Putamen (tissue), 1 donor: ENCODE measurements at places on chromosomes 1 and 21.
A peak's percentile ranks its signal among the peaks of the same experiment; 100 is the strongest.

DNA sequence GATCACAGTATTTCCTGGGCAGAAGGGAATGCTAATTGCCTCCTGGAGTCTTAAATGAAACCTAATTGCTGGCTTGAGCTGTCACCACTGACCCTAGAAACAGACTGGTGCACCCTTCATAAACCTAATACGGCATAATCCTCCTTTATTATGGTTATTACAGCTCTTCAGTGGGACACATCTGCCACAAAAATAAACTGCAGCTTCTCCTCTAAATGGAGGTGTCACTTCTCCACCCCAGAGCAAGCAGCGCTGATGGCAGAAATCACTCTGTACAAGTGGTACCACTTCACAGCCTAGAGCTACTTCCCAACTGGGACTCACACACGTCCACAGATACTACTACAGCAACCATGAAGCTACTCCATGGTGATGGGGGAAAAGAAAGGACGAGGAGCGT is 11.1 kb downstream of the PTPN14 start:
- DNase-seq = no peak

DNA sequence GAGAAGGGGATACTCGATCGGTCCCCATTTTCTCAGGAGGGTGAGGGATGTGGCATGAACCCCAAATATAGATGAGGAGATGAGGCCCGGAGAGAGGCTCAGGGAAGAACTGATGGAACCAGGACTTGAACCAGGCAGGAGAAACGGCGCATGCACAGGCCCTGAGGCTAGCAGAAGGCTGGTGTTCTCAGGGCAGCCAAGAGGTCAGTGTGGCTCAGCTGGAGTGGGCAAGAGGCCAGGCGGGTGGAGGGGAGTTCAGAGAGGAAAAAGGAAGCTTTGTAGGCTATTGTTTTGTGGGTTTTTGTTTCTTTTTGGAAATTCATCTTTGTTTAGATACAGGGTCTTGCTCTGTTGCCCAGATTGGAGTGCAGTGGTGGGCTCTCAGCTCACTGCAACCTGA is 122.0 kb downstream of the LACTBL1 start:
- DNase-seq = peak; percentile 88

GRCh38 chr1:211196880-211197279 is 62.3 kb upstream of the RCOR3 start:
- no peak for DNase-seq

DNA sequence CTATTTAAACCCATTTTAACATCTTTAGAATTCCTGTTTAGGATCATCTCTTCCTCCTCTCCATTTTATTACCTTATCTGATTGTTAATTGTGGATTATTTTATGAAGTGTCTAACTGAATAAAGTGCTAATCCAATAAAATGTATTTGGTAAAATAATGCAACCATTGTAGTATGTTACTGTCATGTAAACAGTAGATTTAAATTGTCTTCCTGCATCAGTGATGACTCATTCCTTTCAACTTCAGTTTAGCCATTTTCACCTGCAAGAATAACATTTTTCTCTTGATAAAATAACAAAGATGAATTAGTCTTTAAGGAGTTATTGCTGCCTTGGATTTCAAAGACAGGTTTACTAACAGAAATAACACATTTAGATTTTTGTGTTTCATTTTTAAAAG is 5.4 kb downstream of the PPP2R5A start:
- DNase-seq = no peak
